ENCODE measurements at places on chromosomes 5 and 9. TPM values are rescaled to one million over a fixed set of nuclear protein-coding genes. Genes with fewer than 3 reads are reported as not detected.
A peak's percentile ranks its signal among the peaks of the same experiment; 100 is the strongest.

GRCh38 chr5:5221724-5222123 is 81.6 kb downstream of the ADAMTS16 start:
- DNase-seq: no peak

- DNase-seq: no peak
Observed at GRCh38 chr9:2620919-2621721, 467 bp upstream of the VLDLR start.

- peak; percentile 82 for DNase-seq
Observed at GRCh38 chr5:159106569-159107282, 7.0 kb upstream of the EBF1 start.

DNA sequence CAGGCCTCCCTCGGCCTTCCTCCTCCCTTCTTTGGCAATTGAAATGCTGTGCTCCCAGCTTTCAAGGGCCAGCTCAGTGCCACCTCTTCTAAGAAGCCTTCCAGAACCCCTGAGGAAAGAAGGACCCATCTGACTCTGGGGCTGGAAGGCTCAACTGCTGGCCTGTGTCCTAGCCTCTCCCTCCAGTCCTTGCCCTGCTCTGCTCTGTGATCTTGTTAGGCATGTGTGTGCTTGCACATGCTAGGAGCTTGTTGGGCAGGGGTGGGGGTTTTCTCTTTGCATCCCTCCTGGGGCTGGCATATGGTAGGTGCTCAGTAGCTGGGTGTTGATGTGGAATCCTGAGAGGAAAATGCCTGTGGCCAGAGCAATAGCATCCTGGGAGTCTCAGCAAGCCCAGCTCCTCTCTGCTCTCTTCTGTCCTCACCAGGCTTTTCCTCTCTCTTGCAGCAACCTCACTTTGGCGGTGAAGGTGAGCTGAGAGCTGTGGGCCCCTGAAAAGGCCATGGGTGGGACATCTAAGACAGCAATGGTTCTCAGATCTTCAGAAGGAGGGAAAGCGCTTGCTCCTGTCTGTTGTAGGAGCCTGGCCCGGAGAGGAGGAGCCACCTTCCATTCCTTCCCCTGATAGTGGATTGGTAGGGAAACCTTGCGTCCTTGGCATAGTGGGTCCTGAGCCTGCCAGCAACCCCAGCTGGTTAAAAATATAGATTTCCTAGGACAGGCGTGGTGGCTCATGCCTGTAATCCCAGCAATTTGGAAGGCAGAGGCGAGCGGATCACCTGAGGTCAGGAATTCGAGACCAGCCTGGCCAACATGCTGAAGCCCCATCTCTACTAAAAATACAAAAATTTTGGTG is 9.9 kb downstream of the DOLK start:
- no peak for DNase-seq

GRCh38 chr5:56947052-56947451 is 4.9 kb downstream of the MIER3 start:
- no peak for DNase-seq

LRRC19 gene
- not detected for total RNA-seq

PDE8B gene
- total RNA-seq: not detected

ARHGEF37 gene
- total RNA-seq: 1.2 TPM

USP20 gene
- total RNA-seq: 124 TPM
